ENCODE measurements at places on chromosomes 5 and 9.

DNA sequence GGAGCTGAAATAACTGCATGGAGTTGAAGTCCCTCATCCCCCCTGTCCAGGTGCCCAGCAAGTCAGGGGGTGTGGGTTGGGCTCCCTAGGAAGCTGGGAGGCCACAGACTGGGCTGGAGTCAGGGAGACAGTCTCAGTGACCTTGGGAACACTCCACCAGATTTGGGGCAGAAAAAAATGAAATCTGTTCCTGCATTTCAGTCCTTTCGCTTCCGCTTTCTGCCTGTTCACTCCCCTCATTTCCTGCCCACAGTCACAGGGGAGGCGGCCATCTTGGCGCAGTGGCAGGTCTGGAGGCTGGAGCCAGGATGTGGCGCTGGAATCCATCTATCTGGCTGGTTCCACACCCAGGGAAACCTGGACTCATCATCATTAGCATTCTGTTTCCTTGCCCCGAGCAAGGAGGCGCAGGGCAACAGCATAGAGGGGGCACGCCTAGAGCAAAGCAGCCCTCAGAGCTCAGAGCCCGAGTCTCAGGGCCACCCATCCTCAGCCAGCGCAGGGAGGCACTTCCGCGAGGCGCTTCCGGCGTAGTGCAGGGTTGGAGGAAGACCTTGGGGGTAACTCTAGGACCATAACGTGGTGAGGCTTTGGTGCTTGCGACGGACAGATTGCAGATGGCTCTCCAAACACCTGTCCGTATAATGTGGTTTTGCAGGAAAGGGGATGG is 86.2 kb upstream of the HSPA9 start:
- peak; percentile 36 for DNase-seq

DNA sequence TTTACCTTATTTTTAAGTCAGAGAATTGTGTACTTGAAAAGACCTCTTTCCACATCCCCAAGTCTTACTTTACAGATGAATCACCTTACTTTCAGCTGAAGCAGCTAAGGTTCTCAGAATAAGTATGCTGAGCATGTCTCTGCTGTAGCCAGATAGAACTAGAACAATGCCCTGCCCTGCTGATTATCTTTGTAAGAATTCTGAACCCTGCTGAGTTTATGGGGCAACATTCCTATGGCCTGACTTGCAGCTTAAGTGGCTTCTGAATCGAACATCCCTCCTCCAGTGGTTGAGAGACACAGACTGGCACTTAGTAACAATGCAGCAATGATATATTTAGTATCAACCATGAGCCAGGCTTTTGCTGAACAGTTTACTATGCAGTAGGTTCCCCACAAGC is 592.0 kb upstream of the WWC1 start:
- DNase-seq = no peak

- no peak for DNase-seq
These were observed 3.8 kb upstream of the DMRT3 start for GRCh38 chr9:972501-973294.

- no peak for DNase-seq
These were observed 18.2 kb upstream of the ADCY2 start for GRCh38 chr5:7377761-7378160.

DNA sequence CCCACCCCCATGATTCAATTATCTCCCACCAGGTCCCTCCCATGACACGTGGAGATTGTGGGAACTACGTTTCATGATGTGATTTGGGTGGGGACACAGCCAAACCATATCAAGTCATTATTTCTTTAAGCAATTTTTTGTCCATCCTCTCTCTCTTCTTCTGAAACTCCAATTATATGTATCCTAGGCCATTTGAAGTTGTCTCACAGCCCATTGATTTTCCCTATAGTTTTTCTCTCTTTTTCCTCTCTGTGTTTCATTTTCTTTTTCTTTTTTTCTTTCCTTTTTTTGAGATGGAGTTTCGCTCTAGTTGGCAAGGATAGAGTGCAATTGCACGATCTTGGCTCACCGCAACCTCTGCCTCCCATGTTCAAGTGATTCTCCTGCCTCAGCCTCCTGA is 101.9 kb upstream of the CXCL14 start:
- DNase-seq = no peak

DNA sequence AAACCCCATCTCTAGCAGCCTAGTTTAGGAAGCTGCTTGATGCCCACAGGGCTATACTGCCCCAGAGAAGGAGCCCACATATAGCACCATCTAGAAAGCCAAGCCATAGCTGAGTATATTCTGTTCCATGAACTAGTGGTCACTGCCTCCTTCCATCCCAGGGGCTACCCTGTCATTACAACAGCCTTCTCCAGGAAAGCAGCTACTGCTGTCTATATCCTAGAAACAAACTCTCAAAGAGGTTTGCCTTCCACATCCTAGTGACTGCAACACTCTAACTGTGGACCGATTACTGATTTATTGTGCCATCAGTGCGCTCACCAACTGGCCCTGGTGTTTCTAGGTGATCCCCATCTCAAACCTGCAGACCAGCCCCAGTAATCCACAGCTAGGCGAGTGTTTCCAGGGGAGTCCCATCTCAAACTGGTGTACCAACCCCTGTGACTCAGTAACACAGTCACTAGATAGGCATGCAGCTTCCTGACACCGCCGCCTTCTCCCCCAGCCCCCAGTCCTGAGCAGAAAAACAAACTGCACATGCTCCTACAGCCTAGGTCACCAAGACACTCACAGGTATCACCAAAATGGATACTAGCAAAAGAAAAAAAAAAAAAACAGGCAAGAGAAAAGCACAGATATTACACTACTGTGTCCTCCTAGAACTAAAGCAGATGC is 14.8 kb downstream of the SPTLC1 start:
- no peak for DNase-seq

DNA sequence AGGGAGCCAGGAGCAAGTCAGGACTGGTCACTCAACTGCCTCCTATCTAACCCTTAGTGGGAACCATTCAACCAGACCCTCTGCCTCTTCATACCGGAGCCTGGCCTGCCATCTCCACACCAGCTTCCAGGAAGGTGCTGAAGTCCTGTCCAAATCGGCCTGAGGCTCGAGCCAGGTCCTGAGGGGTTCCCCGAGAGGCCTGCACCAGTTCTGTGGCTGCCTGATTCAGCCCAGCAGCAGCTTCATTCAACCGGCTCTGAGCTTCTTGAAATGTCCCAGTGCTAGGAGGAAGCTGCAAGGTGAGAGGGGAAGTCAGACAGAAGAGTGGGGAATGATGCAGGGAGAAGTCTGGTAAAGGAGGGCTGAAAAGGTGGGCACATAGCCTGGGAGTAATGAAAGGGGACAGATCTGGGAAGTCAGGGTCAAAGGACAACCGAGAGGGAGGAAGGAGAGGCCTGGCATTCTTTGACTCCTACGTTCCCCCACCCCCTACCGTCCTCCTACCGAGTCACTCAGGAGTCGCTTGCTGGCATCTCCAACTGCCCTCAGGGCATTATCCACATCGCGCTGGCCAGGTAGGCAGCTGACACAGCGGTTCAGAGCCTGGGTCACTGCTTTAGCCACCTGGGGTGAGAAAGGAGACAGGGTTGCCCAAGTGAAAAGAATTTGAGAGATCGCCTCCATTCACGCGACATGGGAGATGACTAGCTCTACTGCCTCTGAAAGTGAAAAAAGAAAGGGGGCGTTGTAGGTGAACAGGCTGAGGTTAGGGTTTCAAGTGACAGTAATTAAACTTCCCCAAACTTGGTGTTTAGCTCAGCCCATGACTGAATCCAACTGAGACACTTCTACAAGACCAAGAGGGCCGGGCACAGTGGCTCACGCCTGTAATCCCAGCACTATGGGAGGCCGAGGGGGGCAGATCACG is 20.2 kb downstream of the TLN1 start:
- DNase-seq = peak; percentile 54

DNA sequence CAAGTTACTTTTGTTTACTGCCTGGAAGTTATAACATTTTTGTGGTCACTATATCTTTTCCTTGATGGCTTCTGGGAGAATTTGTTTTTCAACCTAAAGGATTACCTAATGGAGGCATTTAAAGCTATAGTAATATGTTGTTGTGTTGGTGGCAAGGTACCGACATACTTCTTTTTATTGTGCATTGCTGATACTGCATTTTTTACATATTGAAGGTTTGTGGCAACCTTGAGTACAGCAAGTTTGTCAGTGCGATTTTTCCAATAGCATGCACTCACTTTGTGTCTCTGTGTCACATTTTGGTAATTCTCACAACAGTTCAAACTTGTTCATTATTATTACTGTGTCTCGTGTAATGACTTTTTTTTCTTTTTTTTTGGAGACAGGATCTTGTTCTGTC is 246.3 kb downstream of the LRRC70 start:
- DNase-seq = no peak

DNA sequence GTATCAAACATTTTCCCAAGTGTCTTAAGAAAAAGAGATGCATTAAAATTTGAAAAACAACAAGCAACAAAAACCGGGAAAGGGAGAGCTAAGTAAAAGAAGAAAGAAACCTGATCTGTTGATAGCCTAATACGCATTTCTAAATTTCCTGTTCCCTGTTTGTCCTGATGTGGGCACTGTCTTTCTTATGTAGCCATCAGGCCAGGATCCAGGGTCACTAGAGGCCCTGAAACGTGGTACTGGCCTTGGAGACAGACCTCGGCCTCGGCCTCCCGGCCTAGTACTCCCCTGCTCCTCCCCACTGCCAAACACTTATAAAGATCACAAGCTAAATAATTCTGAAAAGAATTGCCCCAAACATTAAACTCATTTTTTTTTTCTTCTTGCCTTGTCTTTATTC is 547.2 kb downstream of the IRX1 start:
- DNase-seq = no peak

- no peak for DNase-seq
These were observed 13.9 kb downstream of the TLR4 start for GRCh38 chr9:117718085-117718484.

DNA sequence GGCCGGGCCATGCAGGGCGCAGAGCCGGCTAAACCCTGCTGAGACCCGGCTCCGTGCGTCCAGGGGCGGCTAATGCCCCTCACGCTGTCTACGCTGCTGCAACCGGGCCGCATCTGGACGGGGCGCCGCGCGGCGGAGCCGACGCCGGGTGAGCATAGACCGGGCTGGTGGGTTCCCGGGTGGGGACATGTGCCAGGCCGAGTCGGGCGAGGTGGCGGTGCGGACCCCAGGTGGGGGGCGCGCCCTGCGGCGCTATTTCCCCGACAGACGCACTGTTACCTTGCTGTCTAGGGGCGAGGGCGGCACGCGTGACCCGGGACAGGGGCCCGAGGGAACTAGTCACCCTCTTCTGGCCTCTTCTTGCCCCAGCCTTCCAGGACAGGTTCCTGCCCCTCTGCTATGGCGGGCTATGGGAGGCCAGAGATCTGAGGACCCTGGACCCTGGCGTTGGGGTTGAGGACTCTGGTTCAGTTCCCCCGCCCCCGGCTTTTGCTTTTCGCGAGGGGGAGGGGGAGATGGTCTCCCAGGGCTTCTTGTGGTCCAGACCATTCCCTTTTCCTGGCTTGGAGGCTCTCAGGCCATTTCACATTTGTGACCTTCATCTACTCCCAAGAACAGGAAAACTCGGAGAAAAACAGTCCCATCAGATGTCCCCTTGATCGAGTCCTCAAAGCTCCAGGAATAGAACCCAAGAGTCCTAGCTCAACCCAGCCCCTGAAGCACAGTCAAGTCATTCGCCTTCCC is 536 bp downstream of the SLC27A4 start:
- no peak for DNase-seq

- DNase-seq = no peak
These were observed 188.5 kb downstream of the DAB2IP start for GRCh38 chr9:121839726-121840500.

GRCh38 chr9:105173826-105174225 is 70.6 kb upstream of the SLC44A1 start:
- no peak for DNase-seq

DNA sequence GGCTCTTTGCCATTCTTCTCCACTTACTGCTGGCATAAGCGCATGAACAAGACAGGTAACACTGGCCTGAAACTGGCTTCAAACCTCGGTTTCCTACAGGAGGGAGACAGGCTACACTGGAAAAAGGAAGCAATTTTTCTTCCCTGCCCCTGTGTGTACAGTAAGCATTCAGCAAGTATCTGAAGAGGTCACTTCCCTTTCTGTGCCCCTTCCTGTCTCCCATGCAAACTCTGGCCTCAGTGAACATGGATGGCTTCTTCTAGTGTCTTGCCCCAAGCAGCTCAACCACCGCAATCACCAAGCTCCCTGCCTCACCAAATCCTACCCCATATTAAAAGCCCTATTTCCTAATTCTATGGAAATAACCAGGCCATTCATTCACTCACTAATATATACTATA is 42.4 kb downstream of the SERINC5 start:
- no peak for DNase-seq

DNA sequence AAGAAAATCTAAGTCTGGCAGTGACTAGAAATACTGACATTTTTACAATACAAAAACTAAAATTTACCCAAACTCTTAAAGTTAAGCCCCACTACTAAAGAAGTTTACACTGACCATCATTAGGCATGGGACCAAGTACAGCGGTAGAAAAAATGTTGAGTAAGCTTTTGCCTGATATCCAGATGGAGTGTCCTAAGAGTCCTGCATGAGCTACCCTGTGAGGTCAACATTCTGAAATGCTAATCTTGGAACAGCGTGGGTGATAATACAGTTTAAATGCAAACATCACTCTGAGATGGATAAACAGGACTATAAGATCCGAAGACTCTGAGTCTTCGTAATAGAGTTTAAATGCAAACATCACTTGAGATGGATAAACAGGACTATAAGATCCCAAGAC is 189.7 kb downstream of the DCP2 start:
- no peak for DNase-seq

DNA sequence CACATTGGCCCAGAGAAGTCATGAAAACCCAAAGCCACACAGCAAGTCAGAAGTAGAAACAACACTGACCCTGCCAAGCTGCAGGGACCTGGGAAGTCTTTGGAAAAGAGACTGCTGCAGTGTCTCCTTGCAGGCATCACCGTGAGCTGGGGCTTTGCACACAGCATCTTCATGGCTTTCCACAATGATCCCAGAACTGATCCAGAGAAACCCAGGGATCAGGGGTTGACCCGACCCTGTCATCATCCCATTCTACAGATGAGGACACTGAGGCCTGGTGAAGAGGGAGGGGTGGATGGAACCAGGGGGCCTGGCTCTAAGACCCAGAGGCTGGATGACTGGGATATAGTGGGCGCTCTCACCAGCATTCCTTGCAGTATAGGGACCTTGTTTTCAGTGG is 4.3 kb upstream of the FAM78A start:
- DNase-seq = no peak

Data from GM12891 (cell line).